Breast epithelium (tissue), 4 donors: ENCODE measurements at places on chromosomes 3 and 15.

- no peak for DNase-seq
These were observed 352.0 kb upstream of the ADAMTS9 start for GRCh38 chr3:65039754-65040210.

DNA sequence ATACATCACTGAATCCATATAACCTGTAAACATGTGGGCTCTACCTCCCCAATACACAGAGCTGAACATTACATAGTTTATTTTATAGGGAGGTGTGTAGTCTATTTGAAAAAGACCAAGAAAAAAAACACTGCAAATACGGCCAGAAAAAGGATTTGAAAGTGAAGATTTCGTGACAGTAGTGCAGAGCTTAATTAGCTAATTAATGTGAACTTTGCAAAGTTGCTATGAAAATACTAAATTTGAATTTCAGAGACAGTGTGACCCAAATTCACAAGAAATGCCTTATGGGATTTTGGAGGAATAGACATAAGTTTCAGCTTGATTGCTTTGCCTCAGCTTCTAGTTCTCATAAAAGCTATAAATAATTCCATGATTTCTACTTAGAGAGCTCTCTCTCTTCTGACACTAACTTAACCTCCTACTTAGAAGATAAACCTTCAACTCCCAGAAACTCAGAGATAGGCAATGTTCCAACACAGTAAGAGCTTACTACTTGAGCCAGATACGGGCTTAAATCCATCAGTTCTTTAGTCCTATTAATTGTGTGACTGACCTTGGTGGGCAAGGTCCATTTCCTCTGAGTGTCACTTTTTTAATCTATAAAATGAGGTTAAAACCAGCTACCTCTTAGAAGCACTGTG lies 87.3 kb upstream of the THBS1 start:
- no peak for DNase-seq

- DNase-seq: no peak
These were observed 26.0 kb upstream of the RPL29 start for GRCh38 chr3:52021489-52022268.

GRCh38 chr3:49554633-49555265 lies 472 bp downstream of the BSN start:
- no peak for DNase-seq

GRCh38 chr15:37733628-37734027 lies 200.8 kb upstream of the TMCO5A start:
- DNase-seq: no peak

- DNase-seq: no peak
These were observed 274.5 kb upstream of the C2CD4B start for GRCh38 chr15:62439543-62440016.

GRCh38 chr3:18739099-18739433 lies 313.9 kb upstream of the SATB1 start:
- no peak for DNase-seq

DNA sequence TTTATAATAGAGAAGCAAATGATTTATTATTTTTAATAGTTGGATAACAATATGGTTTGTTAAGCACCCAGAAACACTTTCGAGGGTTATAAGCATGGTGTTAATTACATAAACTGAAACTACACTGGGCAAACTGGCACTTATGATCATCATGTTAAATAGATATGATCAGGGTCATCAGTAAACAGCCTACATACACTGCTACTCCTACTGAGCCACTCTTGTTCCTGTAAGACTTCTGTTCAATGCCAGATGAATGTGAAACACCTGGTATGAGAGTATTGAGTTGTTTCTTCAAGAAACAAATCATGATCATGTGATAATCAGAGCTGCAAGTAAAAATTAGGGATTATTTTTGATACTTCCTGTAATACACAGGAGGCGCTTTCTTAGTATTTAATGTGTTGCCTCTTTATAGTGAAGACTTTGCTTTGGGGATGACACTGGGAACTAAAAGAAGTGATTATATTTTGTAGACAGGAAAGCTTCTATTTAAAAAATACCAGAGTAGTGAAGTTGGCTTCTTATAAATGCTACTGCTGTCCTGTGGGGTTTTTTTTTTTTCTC lies 32.3 kb upstream of the UTS2B start:
- no peak for DNase-seq

GRCh38 chr3:194740859-194741491 lies 55.3 kb downstream of the FAM43A start:
- no peak for DNase-seq

- no peak for DNase-seq
These were observed 13.2 kb upstream of the DLG1 start for GRCh38 chr3:197311591-197311990.

DNA sequence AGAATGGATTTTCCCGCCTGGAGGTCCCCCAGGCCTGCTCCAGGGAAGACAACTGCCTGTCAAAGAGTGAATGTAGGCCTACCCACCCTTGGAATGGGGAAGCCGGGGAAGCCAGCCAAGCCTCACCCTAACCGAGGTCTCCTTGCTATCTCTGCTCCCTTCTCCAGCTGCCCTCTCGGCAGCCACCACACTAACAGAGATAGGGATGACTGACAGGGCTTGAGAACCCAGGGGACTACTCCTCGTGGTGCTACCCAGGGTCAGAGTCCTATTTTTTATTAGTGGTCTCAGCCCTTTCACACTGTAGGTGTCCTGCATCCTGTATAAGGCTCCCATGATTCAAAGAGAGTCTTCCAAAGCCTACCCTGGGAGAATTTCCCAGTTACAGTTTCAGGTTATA lies 160.6 kb upstream of the CHRM5 start:
- DNase-seq: no peak

GRCh38 chr3:90007778-90008499 lies 900.5 kb downstream of the EPHA3 start:
- no peak for DNase-seq

DNA sequence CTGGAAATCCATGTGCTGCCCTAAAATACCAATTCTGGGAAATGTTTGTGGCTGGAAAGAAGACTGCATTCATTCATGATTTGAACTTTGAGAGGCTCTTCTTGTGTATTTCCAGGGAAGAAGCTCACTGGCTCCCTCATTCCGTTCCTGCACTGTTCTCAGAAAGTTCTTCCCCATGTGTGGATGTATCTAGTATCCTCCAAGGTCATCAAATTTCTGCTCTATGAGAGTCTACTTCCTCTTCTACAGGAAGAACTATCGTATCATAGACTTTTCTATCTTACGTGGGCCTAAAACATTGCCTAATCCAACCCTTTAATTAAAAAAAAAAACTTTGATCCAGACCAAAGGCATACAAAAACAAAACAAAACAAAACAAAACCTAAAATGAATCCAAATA lies 2.9 kb downstream of the CCR3 start:
- no peak for DNase-seq

DNA sequence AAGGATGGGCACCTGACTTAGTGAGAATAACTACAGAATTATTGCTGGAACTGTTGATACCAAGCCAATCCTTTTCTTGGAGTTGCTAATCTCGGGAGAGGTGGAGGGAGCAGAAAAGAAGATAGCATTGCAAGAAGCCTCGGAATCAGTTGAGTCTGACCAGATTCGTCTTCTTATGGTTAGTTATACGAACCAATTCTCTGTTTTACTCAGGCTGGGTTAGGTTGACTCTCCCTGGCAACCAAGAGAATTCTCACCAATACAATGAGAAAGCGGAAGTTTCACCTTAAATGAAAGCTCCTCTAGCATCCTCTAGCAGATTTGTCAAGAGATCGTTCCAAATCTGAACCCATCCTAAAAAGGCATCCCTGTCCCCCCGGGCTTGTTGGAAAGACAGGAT lies 43.5 kb upstream of the UBE2E1 start:
- no peak for DNase-seq
